ENCODE measurements at places on chromosomes 1 and 21.
A peak's percentile ranks its signal among the peaks of the same experiment; 100 is the strongest.

- DNase-seq: no peak
Measured at GRCh38 chr1:64890699-64891447, 75.5 kb downstream of the JAK1 start.

GRCh38 chr1:21020151-21020550, 156.5 kb downstream of the EIF4G3 start:
- DNase-seq: no peak

GRCh38 chr1:223143537-223144248, 645 bp upstream of the TLR5 start:
- DNase-seq: peak; percentile 65

DNA sequence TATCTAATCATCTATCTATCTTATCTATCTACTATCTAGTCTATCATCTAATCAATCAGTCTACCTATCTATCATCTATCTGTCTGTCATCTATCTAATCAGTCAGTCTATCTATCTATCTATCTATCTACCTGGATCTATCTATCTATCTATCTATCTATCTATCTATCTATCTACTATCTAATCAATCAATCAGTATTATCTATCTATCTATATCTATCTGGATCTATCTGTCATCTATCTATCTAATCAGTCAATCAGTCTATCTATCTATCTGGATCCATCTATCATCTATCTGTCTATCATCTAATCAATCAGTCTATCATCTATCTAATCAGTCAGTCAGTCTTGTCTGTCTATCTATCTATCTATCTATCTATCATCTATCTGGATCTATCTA, 26.9 kb upstream of the C1orf174 start:
- DNase-seq: no peak

DNA sequence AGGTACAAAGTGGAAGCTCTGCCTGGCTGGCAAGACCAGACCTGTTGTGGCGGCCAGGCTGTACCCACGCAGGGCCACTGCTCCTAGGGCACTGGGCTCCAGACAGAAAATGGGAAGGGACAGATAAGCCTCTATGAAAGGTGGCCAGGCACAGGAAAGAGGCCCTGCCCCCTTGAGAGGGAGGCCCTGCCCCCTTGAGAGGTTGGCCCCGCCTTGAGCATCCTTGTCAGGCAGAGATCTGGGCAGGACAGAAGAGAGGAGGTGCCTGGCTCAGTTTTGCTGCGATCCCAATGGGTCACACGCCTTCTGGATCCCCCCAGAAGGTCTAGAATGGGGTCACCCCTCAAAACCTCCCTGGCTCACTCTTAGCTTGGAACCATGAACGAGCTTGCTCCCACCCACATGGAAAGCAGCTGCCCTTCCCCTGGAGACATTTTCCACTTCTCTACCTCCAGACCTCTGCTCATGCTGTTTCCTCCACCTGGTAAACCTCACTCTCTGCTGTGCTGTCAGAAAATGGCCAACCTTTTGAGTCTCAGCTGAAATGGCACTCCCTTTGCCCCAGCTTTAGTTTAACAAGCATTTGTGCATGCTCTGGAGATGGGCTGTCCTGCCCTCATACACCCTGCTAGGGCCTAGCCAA, 17.5 kb upstream of the ECE1 start:
- no peak for DNase-seq

GRCh38 chr1:207848234-207848633, 62.7 kb downstream of the CD34 start:
- DNase-seq: no peak

DNA sequence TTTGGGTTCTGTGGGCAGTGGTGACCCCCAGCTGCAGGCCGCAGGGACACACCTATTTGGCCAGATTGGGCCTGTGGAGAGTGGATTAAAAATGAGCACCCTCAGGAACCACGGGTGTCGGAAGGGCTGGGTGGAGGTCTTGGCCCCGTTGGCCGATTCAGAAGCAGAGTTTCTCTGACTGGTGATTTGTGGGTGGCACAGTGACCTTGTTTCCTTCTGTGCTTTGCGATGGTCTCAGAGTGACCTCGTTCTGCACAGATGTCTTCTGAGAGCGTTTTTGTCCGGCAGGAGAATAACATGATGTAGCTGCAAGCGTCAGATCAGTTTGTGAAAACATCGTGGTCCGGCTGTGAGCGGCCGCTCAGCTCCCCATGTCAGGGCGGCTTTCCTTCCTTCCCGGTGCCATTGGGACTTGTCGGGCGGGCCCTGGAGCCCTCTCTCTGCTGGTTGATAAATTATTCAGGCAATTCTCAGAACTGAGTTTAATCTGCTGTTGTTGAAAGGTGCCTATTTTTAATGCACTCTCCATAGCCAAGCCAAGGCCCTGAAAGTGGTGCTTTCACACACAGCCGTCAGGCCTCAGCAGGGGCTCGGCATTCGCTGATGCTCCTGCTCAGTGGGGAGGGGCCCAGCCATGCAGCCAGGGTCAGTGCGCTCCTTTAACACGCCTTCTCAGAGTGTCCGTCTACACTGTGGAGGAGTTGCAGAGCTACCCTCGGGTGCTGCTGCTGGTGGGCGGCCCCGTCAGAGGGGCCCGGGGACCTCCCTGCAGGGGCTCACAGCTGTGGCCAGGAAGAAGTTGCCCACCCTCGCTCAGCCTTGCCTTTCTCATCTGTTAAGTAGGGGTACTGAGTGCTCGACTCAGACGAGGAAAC, 26.8 kb downstream of the TRPM2 start:
- DNase-seq: no peak

- DNase-seq: no peak
Measured at GRCh38 chr1:228453022-228453560, 34.1 kb upstream of the RNF187 start.

GRCh38 chr1:38558500-38559445, 300.8 kb downstream of the RRAGC start:
- no peak for DNase-seq

DNA sequence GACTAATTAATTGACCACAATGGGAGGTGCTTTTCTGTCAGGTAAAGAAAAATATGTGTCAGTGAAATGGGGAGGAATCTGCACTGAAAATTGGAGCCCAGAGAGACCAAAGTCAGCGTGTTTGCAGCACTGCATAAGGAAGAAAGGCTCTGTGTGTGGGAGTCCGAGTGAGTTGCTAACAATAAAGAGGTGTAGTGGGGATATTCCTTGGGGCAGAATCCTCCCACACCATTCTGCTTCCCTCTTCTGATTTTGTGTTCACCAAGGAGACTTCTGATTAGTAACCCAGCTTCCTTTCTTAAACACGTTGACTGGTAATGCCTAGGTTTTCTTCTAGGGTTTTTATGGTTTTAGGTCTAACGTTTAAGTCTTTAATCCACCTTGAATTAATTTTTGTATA, 240.5 kb downstream of the RPS6KC1 start:
- no peak for DNase-seq

- DNase-seq: no peak
Measured at GRCh38 chr1:150981805-150982712, at the start of gene ANXA9. ANXA9 (plus strand) TSS chr1:150982292; CDS start chr1:150983106, 814 bp downstream.

DNA sequence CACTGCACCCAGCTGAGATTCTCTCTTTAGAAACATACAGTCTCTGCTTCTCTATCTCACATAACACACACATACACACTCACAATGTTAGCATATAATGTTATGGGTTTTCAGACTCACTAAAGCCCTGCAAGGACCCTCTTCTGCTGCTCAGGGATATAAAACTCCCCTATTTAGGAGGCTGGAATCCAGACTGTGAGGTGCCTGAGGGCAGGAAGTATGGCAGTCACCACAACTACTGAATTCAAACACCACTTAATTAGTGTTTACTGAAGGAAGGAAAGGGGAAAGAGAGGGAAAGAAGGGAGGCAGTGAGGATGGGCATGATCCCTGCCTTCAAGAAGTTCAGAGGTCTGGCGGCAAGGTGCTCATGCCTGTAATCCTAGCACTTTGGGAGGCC, 7.8 kb upstream of the CDK18 start:
- no peak for DNase-seq

DNA sequence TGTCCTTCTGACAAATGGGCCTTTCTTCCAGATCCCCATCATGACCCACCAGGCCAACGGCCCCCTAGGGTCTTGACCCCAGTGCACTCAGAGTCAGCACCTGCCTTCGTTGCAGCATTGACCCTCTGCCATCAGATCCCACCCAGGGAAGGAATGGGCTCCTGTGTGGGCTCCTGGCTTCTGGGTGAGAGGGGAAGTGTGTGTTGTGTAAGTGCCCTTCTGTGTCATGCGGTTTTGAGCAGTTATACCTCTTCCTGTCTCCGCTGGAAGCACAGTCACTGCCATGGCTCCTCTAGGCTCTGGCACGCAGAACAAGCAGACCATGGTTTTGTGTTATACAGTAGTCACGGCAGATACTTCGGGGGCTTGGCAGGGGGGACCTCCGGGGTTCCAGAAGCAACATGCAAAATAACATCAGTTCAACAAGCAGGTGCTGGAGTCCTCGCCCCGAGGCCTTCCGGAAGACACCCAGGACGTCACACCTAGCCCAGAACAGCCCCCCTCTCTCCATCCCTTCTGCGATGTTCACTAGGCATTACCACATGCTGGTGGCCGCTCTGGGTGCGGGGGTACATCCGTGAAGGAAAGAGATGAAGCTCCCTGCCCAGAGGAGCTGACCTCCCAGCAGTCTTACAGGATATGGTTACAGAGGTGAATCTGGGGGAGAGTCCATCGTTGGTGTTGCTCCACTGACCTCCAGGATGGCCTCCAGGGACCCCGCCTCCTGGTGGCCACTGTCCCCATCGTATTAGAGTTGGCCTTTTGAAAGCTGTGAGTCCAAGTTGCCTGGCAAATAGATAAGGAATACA, 17.4 kb upstream of the KCNAB2 start:
- no peak for DNase-seq

DNA sequence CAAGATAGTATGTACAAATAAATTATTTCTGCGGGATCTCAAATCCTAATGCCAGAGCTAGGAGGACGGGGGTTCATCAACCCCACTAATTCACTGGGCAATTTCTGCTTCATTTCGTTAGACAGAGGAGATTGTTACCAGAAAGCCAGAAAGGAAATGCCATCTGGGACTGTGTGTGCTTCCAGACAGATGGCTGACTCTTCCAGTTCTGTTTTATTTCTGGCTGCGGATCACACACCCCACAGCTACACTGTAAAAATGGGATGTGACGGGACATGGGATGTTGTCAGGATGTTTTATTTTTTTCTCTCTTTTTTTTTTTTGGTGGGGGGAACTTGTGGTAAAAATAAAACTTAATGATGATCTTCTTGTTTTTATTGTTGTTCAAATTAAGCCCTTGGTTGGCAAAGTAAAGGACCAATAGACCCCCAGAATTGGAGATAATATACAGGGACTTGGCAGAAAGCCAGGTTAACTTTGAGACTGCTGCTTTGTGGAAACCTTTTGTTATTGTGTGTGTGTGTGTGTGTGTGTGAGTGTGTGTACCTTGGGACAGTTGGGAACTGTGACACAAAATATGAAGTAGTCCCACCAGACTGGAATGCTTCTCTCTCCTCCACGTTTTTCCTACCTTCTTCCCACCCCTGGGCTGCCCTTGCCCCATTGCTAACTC, 114.5 kb downstream of the NUF2 start:
- no peak for DNase-seq

GRCh38 chr21:42440187-42440792, 36.6 kb downstream of the UBASH3A start:
- no peak for DNase-seq

DNA sequence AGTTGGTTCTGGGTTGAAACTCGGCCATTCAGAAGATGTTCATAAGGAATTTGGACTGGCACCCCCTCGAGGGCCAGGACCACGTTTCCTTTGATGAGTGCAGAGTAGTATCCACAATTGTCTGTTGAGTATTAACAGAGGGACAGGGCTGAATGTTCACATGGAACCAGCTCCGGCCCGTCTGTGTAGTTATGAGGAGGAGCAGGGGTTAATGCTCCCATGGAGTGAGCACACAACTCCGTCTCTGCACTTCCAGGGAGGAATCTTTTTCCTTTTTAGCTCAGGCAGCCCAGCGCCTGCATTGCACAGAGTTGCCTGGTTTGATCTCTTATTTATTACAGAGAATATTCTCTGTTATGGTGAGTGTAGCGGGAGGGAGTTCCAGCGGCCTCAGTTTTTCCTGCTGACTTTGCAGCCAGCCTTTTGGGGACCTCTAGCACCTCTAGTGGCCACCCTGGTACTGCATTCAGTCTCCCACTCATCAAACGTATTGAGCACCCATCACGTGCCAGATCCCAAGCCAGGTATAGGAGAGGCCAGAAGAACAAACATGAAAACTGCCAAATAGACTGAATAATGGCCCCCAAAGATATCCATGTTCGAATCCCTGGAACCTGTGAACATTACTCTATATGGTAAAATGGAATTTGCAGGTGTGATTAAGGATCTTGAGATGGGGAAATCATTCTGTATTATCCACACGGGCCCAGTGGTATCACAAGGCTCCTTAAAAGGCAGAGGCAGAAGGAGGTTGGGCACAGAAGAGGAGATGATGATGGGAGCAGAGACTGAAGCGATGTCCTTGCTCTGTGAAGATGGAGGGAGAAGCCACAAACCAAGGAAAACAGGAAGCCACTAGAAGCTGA, 167.7 kb upstream of the CSF3R start:
- DNase-seq: peak; percentile 0

GRCh38 chr1:237779356-237779755, 111.4 kb downstream of the ZP4 start:
- no peak for DNase-seq

- no peak for DNase-seq
Measured at GRCh38 chr1:35707601-35708440, 10.9 kb downstream of the C1orf216 start.

GRCh38 chr1:42456754-42457089, 379 bp downstream of the PPCS start:
- DNase-seq: no peak

- no peak for DNase-seq
Measured at GRCh38 chr1:31955917-31956736, 18.0 kb upstream of the PTP4A2 start.

DNA sequence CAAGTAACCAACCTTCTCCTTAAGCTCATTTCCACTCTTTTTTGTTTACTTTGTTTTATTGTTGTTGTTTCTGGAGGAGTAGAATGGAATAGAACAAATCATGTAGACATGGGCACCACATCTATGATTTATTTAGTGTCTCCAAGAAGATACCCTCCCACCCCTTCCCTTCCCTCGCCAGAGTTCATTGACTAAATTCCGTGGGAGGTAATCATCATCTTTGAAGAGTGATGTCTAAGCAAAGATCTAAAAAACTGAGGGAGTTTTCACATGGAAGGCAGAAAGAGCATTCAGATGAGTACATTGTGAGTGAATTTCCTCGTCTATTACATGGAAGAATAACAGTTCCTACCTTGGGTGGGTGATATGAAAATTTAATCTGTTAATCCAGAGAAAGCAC, 136.2 kb downstream of the SEC16B start:
- no peak for DNase-seq

DNA sequence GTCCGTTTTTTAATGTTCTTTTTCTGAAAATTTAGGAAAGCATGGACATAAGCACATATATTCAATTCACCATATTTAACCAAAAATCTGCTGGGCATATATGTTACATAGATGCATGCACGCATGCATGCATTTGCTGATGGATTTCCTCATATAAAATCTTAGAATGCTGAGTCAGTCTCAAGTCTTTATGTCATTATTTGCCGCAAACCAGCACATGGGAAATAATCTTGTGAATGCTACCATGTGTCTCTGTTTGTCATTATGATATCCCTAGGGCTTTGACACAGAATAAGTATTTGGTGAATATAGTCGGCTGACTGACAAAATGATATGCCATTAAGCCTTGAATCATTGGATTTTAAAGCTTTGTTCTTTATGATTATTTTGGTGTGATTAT, 776.5 kb downstream of the KCNT2 start:
- no peak for DNase-seq

Measured in NCI-H1436 treated with DMSO at 0.1 percent for 48 hours (cell line).